ENCODE measurements at places on chromosomes 5 and 9.

GRCh38 chr5:473551-474192, 30.7 kb downstream of the EXOC3 start:
- DNase-seq, result peak; percentile 39

DNA sequence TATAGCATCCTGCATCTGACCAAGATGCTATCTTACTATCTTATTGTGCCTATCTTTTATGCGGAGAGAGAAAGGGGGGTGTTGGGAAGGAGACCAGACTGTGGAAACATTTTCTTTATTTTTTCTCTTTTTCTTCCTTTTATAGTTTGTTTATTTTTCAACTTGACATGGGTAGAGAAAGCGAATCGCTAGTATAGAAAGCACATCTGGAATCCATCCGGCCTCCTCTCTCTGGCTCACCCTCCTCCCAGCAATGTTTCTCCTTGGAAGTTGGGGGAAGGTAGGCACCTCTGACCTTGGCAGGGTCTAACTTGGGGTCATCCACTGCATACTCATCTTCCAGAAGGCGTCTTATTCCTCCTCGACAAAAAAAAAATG, 3.9 kb downstream of the S1PR3 start:
- DNase-seq, result no peak

- peak; percentile 55 for DNase-seq
These were observed 86.9 kb downstream of the PTPN3 start for GRCh38 chr9:109411069-109411761.

DNA sequence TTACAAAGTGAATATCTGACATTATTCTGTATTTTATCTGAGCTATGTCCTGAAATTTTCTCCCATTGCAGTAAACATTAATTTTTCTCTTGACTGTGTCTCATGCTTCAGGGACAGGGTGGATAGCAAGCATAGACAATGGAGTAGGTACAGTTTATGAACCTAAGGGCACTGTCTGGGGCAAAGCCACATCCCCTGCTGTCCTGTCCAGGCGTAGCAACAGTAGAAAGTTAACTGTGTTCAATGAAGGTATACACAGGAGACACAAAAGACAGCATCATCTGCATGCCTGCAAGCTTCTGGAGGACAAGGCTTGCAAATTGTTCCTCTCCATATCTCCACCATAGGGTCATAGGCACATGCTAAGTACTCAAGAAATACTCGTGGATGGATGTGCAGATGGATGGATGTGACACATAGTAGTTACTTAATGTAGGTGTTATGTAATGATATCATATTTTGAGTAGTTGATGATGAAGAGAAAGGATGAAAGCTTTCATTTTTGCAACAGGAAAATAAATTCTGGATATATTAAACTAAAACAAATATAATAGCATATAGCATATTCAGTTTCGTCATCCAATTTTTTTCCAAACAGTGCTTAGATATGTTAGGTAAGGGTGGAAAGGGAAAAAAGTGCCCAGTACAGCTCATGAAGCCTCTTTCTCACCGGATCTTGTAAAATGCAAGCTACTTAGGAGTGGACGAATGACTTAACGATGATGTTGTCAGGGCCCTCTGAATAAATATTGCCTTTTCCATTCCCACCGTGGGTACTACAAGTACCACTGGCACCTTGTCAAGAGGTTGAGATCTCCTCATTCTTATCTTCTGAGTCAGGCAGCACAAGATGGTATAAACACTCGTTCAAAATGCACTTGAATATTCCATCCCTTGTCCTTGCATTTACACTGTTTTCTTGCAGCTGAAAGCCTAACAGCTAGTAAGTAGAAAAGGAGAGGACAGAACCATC, 19.9 kb upstream of the ZSWIM6 start:
- DNase-seq, result no peak

GRCh38 chr5:9160747-9161146, 385.1 kb downstream of the SEMA5A start:
- DNase-seq, result no peak

DNA sequence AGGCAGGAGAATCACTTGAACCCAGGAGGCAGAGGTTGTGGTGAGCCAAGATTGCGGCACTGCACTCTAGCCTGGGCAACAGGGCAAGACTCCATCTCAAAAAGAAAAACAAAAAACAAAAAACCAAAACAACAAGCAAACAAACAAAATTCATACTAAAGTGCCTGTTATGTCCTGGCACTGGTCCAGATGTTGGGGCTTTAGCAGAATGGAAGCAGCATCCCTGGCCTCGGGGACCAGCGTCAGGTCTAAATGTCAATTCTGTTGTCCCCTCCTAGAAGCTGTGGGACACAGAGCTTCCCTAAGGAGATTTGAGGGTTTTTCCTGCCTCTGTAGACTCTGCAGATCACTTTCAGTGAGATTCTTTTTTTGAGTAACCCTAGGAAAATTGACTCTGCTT, 26.2 kb downstream of the PPARGC1B start:
- no peak for DNase-seq

GRCh38 chr9:1879501-1879900, 135.6 kb upstream of the SMARCA2 start:
- DNase-seq, result peak; percentile 34

DNA sequence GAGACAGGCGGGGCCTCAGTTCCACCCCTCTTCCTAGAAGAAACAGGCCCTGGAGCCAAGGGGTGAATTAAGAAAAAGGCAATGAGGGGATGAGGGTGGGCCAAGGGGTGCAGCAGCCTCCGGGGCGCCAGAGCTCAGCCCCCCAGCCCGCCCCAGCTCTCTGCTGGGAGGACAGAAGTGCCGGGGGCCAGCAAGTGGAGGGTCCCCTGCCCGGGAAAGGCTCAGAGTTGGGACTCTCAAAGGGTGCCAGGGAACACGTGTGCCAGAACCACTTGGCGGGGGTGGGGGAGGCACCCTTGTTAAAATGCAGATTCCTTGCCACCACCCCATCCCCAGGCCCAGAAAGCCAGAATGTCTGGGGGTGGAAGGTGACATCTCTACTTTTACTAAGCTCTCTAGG, 67.6 kb upstream of the BARHL1 start:
- no peak for DNase-seq

GRCh38 chr9:135146766-135147473, 59.5 kb downstream of the OLFM1 start:
- DNase-seq, result no peak

- DNase-seq, result peak; percentile 74
These were observed 34.7 kb downstream of the ADAM19 start for GRCh38 chr5:157540707-157541446.

DNA sequence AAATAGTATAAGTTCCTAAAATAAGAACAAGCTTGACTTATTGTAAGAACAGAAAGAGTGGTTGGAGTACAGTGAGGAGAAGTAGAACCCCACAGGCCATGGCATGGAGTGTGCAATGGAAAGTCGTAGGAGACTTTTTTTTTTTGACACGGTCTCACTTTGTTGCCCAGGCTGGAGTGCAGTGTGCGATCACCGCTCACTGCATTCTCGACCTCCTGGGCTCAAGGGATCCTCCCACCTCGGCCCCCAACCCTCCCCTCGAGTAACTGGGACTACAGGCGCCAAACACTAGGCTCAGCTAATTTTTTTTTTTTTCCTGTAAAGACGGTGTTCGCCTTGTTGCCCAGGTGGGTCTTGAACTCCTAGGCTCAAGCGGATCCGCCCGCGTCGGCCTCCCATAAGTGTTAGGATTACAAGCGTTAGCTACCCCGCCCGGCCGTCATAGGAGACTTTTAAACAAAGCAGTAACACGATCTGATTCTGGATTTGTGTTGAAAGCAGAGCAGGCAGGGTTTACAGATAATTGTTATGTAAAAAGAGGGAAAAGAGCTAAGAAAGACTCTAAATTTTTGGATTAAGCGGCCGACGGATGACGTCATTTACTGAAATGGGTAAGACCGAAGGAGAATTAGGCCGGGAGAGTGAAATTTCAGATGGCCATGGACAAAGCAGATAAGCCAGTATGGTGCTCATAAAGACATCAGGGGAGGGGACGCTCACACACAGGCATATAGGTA, 752 bp downstream of the TSTD2 start:
- peak; percentile 34 for DNase-seq

DNA sequence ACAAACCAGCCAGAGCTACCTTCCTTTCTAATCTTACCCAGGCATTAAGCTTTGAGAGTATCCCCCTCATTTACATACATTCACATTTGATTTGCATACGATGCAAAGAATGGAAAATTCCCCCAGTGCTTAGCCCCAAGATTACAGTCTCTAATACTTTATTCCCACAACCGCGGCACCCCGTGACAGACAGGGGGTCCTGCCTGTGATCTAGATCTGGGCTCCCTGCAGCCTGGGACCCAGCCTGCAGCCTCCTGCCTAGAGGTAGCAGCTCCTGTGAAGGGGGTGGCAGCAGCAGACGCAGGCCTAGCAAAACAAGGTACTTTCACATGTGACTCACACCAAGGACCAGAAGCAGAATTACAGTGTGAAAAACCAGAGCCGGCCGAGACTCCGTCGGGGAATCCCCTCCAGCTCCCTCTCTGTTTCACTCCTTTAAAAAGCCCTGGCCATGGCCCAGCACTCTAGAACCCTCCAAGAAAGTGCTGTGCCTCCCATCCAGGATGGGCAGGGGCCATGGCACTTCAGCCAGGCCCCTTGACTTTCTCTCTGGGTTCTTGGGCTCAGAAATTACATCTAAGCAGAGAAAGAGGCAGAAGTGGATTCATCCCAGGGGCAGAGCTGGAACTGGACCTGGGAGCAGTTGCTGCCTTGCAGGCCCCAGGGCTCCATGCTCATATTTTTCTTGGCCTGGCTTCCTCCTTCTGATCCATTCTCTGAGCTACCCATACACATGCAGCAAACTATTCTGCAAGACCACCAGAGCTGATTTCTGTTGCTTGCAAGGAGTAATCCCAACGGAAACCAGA, 14.0 kb upstream of the TCF7 start:
- DNase-seq, result peak; percentile 94

DNA sequence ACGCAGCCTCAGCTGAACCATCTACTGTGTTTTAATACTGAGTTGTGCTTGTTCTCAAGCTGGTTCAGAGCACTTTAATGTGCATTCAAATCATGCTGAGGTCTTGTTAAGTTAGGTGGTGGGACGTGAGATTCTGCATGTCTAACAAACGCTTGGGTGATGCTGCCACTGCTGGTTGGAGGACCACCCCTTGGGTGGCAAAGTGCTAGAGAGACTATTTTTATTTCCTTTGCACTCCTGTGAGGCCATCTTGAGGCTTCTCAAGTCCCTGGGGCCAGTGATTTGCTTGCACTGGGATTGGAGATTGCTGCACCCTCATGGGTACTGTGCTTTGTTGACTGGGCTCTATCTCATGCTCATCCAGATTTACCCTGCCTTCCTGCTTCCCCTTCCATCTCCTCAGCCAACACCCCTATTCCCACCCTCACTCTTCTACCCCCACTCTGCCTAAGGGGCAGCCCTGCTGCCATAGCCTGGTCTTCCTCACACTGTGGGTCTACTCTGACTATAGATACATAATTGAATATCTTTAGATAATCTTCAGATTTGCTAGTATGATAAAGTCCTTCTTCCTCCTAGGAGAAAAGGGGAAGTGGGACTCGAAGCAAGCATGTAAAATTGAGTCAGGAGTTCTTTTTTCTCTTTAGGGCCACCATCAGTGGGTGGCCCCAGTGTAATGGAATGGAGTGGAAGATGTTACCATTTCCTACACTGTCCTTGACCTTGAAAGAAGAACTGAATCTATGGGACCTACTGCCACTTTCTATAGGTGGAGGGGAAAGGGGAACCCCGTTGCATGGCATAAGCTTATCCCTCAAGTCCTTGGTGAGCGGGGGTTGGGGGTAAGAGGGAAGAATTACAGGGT, 45.1 kb upstream of the SUB1 start:
- no peak for DNase-seq

- DNase-seq, result peak; percentile 62
These were observed 42.1 kb upstream of the MAST4 start for GRCh38 chr5:66553916-66554575.

DNA sequence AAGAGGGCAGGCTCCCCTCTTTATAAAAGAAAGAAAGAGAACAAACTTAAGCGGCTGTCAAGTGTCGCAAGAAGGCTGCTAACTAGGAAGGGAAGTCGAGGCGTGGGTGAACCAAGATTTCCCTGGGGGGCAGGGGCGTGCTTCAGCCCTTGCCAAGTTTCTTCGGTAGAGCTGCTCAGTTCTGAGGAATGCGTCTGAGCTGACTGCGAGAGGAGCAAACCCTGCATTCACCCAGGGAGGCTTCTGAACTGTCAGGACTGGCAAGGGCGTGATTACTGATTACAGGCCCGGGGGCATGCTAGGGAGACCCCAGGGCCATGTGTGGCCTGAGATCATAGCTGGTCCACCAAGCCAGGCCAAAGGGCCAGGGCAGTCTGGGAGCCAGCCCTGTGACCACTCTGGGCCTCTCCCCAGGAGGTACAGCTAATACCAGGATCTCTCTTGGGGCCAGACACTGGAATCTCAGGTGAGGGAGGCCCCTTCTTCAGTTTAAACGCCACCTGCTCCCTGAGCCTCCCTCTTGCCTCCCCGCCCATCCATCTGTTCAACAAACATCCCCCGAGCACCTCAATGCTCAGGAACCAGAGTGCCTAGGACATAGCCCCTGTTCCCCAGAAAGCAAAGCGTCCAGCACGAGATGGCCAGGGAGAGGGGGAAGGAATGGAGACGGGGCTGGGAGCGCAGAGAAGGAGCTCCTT, 30.9 kb downstream of the SARDH start:
- DNase-seq, result no peak

- DNase-seq, result peak; percentile 50
These were observed 858 bp downstream of the NCS1 start for GRCh38 chr9:130172858-130173665.

- DNase-seq, result no peak
These were observed 577.6 kb downstream of the CSNK1G3 start for GRCh38 chr5:124089578-124089977.

DNA sequence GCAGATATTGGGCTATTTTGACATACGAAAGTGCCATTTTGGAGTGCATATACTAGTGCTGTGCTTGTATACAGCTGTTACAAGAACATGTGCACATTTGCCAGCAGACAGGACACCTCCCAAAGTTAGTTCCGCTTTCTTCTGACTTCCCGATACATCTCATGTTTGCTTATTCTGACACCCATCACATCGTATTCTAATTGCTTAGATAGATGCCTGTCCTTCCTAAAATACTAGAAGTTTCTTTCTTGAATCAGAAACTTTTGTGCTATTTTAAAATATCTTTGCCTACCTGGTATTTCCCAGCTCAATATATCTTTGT, 177.8 kb downstream of the TTLL11 start:
- no peak for DNase-seq

- no peak for DNase-seq
These were observed 2.3 kb downstream of the HAND1 start for GRCh38 chr5:154475591-154476353.

DNA sequence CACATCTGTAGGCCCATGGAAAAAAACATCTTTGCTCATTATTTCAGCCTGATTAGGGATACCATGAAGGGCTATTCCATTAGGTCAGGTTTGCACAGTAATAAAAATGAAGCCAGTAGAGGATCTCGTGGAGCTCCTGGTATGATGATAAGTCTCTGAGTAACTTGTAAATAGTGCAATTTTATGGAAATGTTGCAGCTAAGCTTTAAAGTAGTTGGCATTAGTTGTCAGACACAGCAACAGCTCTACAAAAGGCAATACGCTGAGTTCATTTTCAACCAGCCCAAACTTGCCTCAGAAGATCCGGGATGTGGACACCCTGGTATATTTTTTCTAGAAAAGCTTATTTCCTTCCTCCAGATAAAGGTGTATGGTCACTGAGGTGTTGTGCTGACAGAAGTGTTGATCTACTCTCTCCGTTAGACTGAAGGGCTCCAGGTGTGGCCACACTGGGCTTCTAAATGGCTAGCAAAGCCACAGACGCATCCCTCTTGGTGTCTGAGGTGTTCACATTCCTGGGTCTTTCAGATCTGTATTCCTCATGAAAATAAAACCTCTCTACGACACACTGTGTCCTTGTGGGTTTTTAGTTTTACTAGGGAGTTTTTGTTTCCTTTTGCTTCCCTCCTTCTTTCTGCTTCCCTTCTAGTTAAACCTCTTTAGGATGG, 141.6 kb downstream of the GHR start:
- DNase-seq, result no peak

- DNase-seq, result no peak
These were observed 101.7 kb upstream of the SPOCK1 start for GRCh38 chr5:137600721-137601360.

Measured in activated CD4-positive, alpha-beta memory T cell treated with anti-CD3 and anti-CD28 coated beads for 36 hours (primary cell).